ENCODE measurements at places on chromosomes 1 and 21.

GRCh38 chr21:28770867-28771661, 221.6 kb downstream of the LTN1 start:
- no peak for DNase-seq

- DNase-seq, result no peak
Measured at GRCh38 chr1:203481196-203481595, 5.6 kb downstream of the PRELP start.

DNA sequence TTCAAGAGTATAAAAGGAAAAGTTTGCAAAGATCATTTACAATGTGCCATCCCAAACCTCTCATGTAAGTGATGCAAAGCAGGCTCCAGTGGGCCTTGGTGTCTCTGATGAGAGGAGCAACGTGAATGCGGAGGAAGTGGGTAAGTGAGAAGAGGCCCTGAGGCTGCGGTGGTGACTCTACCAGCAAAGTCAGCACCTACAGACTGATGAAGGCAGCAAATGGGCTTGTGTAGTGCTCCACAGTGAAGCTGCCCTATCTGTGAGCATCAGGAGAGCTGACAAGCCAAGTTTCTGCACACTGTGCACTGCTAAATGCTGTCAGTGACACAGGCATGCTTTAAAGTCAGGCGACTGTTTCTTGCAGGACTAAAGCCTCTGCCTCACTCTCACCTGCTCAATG, 15.6 kb upstream of the RAP1A start:
- peak; percentile 63 for DNase-seq

DNA sequence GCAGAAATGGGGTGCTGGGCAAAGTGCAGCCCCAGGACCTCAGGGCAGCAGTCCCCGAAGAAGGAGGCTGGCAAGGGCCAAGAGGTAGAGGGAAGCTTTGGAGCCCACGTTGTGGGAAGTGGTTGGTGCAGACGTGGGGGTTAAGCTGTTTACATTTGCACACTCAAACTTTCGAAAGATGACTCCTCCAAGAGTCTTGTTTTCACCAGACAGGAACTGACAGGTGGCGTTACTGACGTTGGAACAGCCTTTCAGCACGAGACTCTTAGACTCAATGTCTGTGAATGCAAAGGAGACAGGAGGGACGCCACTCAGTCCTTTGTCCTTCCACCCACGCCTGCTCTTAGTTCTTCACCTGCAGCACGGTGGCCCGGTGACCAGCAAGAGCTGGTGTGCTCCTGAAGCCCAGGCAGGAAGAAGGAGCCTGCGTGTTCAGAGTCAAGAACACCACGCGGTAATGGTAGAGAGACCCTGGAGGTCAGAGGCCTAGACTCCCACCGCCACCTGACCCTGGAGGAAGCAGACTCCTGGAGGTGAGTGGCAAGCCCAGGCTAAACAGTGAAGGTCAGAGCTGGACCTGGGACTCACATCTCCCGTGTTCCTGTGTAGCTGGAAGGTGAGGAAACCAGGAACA, 15.9 kb downstream of the LYPD8 start:
- DNase-seq, result no peak

- no peak for DNase-seq
Measured at GRCh38 chr1:234994436-234995295, 134.0 kb downstream of the TOMM20 start.

All from stimulated activated effector memory CD8-positive, alpha-beta T cell treated with anti-CD3 and anti-CD28 coated beads, Interleukin-12 subunit alpha, Interleukin-12 subunit beta, amount 100 ng/mL, for 72 hours (primary cell).